ENCODE measurements at places on chromosomes 12 and 14.

- no peak for DNase-seq
These were observed 54.3 kb upstream of the SRSF5 start for GRCh38 chr14:69712599-69713088.

DNA sequence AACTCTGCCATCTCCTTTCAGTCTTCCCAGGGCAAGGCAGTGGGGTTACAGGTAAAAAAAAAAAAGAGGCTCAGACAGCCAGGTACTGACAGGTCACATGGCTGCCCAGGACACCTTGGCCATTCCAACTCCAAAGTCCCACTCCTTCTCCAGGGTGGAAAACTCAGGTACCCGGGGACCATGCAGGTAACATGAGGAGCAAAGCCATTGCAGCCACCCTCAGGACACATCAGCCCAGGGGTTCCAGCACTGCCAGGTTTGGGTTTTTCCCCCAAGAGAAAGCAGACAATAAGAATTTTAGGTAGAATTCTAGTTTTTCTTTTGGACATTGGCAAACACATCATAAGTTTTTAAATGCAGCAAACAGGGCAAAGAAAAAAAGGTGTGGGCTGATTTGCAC, 15.3 kb downstream of the FAM222A start:
- DNase-seq = no peak

DNA sequence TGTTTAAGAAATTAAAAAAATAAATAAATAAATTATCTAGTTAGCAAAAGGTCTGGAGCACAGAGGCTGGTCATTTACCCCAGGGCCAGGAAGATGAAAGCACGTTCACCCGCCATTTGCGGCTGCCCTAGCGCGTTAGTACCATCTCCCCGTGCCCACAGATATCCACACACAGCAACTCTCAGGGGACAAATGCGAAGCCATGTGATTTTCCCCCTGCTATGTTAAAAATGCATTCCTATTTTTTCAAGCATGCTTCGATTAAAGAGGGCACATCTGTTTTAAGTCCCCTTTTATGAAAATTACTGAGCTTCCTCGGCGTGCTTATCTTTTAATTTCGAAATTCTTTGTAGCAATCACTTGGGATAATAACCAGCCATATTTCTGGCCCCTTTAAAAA, 56.9 kb upstream of the PIWIL1 start:
- no peak for DNase-seq

DNA sequence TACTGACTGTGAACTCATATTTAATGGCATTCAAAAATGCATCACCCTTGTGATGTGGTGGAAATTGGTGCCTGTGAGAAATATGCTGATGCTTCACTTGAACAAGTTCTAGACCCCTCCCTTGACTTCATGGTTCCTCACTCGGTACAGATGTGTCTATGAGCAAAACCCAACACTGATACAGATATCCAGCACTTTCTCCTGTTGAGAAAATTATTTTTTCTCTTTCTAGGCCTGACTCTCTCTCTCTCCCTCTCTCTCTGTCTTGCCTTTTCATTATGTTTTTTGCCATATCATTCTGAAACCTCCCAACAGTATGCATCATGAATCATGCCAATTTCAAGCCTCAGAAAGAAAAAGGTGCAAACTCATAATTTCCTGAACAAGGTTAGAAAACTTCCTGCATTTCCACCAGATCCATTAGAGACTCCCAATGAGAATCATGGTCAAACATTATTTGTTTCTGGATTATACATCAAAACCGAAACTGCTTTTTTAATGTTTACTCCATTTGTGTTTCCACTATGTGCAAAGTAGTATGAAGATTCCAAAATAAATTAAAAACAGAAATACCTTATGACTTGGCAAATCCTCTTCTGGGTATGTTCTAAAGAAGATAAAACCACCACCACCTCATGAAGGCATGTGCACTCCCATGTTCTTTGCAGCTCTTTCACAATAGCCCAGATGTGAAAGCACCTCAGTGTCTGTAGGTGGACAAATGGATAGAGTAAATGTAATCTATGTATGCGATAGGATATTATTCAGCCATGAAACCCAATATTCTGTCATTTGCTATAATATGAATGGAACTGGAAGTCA, 543.6 kb downstream of the TMEM121 start:
- no peak for DNase-seq

DNA sequence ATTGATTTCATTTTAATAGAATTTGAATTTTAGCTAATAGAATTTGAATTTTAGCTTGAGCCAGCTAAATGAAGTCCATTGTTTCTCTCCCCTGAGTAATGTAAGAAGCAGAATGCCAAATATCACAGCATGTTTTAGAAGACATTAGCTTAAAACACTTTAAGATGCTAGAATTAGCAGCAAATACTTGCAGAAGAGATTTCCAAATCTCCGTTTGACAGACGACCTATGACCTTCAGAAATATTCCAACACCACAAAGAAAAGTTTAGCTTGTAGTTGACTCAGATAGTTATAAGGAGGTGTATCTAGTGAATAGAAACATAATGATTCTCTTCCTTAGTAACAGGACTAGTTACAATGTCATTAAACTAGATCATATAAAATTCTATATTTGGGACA, 51.7 kb upstream of the MYF6 start:
- DNase-seq = no peak

- DNase-seq = no peak
These were observed 97.8 kb upstream of the FERMT2 start for GRCh38 chr14:53048631-53049030.

DNA sequence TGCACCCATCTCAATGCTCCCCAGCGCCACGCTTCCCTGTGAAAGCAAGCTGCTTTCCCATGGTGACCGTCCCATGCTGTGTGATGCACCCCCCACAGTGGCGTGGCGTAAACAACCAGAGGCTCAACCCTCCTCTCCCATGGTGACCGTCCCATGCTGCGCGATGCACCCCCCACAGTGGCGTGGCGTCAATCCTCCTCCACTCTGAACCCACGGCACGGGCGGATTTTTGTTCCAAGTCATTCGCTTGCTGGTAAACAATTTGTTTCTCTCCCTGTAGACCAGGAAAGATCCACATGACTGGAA, 8.9 kb downstream of the STX2 start:
- DNase-seq = no peak

- DNase-seq = no peak
These were observed 68.8 kb downstream of the MDGA2 start for GRCh38 chr14:47606566-47606965.

- DNase-seq = no peak
These were observed 20.8 kb downstream of the FAM222A start for GRCh38 chr12:109734219-109735000.

- no peak for DNase-seq
These were observed 97.5 kb downstream of the CRACR2A start for GRCh38 chr12:3655328-3655900.

DNA sequence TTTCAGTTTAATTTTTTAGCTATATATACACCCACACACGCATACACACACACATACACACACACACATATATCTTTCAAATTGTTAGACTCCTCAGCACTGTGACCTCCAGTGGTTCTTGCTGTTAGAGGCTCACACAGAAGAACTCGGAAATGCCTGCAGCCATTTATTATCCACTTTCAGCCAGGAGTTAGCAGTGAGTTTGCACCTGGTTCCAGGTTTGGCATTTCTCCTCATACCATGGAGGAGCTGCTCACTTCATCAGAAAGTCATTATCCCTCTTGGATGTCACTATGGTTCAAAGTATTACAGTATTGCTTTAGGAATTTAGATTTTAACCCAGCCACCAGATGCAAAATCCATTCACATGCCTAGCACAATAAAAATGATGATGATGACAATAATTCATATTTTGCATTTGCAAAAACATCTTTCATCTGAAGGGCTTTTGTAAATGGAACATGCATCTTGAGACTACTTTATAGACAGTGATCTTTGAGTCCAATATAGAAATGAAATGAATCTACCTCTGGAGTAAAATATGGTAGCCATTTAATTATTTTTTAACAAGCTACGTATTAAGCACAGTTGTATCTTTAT, 42.3 kb downstream of the NPAS3 start:
- DNase-seq = no peak

DNA sequence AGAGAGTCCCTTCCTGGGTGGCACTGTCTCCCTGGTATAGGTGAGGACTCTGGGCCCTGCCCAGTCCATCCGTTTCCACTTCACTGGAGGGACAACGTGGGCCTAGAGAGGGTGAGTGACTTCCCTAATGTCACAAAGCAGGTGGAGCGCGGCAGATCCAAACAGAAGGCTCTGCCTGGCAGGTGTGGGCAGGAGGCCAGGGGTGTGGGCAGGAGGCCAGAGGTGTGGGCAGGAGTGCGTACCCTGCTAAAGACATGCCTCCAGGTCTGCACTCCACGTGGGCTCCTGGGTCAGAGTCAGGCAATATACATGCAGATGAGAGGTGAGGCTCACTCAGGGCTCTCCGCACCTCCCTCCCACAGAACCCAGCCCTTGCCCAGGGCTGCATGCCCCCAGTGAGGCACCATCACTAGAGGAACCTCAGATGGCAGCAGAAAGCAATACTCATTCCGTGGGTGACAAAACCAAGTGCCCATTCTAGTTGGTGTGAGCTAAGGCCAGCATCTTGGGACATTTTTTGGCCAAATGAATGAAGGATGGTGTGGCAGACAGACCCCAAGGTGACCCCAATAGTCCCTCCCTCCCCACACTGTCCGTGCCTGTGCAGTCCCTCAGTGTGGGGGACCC, 271.6 kb upstream of the RTL1 start:
- DNase-seq = no peak

GRCh38 chr12:24815114-24815423, 133.8 kb downstream of the BCAT1 start:
- DNase-seq = no peak

Measured in stimulated activated CD8-positive, alpha-beta memory T cell treated with anti-CD3 and anti-CD28 coated beads, Interleukin-4, amount 100 ng/mL, for 1 hour (primary cell).